Fibroblast of skin of right quadriceps (primary cell): ENCODE measurements at places on chromosomes 7 and 10.

DNA sequence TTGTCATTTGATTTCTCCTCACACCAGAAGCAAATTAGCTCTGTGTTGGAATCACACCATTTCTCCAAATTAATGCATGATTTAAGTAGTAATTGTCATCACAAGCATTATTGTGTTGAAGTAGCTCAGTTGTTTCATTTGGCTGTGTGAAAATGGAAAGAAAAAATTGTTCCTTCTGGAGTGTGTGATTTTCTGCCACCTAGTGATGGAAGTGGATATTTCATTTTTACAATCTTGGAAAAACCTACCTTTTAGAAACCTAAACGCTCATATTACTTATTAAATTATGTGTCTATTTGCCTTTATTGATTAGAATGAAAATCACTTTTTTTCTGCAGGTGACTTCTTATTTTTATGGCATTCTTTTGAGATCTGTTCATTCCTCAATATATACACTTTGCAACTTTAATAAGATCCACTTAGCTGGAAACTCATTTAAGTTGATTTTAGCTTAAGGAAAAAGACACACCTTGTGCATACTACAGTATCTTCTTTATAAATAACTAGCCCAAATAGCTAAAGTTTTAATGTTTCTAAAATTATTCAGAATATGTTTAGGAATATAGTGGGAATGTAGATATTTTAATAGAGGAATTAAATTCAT, 50.0 kb downstream of the SRI start:
- DNase-seq: peak; percentile 10

DNA sequence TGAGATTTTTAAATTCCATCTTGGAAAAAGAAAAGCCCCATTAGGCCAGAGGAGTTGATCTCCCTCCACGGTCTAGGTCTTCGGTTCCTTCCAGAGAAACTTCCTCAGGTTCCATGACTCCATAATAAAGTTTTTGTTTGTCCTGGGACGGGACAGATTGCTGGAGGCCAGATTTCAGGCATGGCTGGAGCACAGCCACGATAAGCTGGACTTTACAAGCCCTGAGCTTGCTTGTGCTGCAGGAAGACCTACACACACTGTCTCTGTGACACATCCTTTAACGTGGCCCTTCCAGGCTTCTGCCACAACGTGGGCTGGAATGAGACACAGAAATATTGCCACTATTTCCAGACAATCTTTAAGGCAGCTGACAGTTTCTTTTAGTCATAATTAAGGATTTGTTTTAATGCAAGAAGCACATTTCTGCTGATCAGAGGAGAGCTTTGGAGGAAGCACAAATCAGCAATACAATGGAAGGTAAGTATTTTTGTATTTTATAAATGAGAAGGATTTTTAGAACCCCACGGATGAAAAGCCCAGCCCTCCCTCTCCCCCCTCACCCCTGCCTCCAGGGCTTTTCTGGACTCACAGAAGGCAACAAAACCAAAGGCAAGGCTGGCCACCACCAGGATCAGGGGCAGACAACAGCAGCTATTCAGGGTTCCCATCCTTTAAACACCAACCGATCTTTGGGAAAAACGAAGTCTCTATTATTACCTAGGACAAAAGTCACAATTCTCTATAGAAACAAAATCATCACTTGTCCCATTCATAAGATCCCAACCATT, 6.5 kb downstream of the CTBP2 start:
- peak; percentile 24 for DNase-seq

GRCh38 chr10:21014141-21014540, 117.0 kb upstream of the NEBL start:
- no peak for DNase-seq

DNA sequence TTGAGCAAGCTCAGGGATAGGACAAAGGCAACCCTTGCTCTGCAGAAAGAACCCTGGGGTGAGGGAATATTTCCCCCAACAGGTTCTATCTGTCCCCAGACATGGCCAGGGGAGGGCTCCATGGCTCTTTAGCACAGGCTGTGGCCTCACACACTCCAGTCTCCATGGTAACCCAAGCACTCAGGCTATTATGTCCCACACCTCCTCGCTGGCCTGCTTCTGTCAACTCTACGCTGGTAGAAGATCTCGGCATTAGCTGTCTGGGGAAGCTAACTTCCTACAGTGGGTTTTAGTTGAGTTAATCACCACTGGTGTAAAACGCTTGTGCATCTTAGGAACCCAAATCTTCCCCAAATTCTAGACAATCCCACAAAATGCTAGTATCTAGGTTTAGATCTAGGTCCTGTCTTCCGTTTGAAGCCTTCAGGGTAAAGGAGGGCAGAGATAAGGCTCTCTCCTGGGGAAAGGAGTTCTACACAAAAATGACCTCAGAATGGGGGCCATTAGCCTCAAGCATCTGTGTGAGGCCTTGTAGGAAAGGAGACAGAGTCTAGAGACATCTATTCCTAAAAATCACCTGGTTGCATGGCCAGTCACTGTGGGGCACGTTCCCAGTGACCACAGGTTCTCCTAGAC, 36.7 kb upstream of the SLIT1 start:
- DNase-seq: no peak

GRCh38 chr10:34854147-34854601, 39.1 kb upstream of the PARD3 start:
- peak; percentile 50 for DNase-seq

DNA sequence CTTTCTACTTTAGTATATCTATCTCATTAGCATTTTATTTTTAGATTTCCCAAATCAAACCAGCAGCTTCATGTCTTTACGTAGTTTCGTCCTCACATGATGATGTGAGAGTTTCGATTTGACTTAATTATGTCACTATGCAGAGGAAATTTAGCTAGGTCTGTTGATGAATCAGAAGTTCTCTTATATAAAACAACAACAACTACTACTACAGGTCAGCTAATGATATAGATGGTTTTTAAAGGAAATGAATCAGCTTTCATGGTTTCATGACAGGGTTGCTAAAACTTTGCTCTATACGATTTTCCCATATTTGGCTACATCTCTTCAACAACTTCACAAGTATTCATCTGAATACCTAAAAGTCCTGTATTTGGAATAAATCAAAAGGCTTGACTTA, 28.6 kb downstream of the JAZF1 start:
- peak; percentile 90 for DNase-seq

DNA sequence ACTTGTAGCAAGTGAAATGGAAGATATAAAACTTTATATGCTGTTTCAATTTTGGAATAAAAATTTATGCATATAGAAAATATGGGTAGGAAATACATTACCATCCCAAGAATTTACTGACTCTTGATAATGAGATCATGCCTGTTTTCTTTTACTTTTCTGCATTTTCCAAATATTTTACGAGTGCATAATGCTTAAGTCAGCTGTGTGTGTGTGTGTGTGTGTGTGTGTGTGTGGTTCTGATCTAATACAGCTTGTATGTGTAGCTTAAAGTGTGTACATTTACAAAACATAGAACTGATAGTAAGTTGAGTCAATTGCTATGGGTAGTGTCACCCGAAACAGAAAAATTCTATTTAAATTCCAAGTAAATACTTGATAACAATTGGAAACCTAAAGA, 315.9 kb upstream of the LRRN3 start:
- peak; percentile 60 for DNase-seq

- DNase-seq: peak; percentile 20
Observed at GRCh38 chr10:102004376-102004775, 51.6 kb downstream of the ARMH3 start.

GRCh38 chr7:132996581-132997242, 85.2 kb downstream of the CHCHD3 start:
- DNase-seq: no peak

- no peak for DNase-seq
Observed at GRCh38 chr10:1488970-1489548, 248.3 kb downstream of the ADARB2 start.

DNA sequence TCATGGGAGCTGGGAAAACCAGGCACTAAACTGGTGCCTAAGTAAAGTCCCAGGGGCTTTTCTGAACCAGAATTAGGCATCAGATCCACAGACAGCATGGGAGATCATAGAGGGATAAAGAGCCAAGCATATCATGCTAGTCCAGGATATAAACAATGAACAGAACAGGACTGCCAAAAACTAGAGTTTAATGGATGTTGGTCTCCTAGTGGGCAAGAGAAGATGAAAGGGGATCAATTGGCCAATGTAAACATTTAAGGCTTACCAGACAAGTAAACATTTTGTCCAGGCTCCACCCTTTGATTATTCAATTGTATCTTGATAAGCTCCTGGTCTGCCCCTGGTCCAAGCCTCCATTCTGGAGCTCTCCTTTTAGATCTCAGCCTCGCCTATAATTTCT, 18.9 kb downstream of the MACC1 start:
- no peak for DNase-seq

GRCh38 chr10:121459622-121460453, 138.4 kb downstream of the FGFR2 start:
- DNase-seq: peak; percentile 82

DNA sequence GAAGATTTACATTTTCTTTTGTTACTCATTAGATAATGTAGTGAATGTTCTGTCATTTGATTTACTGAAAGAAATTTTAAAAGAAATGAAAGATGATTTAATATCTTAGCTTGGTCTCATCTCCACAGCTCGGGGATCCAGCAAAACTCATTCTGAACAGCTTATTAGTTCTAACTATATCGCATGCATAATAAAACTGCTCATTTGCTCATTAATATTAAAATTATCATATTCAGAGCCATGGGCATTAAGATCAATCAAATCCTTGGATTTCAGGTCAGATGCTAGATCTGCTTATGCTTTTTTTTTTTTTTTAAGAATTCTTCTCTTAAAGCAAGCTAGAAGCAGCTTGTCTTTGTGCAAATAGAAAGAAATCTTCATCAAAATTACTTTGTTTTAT, 246.1 kb downstream of the FOXP2 start:
- no peak for DNase-seq
